ENCODE measurements at places on chromosomes 6 and 20. TPM values are rescaled to one million over a fixed set of nuclear protein-coding genes. Genes with fewer than 3 reads are reported as not detected.
A peak's percentile ranks its signal among the peaks of the same experiment; 100 is the strongest.

DNA sequence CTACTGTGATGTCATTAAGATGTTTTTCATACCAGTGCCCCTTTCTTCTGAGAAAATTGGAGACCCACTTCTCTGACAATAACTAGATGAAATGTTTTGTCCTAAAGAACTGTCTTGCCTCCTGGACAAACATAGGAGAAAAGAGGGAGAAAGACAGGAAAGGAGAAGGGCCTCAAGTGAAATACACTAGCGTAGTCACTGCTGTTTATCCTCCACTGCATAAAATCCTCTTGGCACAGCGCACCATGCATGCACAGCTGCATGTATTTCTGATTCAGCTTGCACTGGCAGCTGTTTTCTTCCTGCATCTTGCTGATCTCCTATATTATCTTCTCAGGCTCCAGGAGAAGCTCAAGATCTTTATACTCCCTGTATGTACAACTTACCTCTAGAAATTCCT lies 158.0 kb upstream of the BMP5 start:
- DNase-seq = no peak

- no peak for DNase-seq
Measured at GRCh38 chr20:57867181-57867803, 157.5 kb upstream of the PMEPA1 start.

- no peak for DNase-seq
Measured at GRCh38 chr6:22236626-22237414, 60.0 kb downstream of the PRL start.

GRCh38 chr6:282867-283416 lies 9.3 kb upstream of the DUSP22 start:
- no peak for DNase-seq

Gene SLCO4A1
- 11.5 TPM for total RNA-seq

DNA sequence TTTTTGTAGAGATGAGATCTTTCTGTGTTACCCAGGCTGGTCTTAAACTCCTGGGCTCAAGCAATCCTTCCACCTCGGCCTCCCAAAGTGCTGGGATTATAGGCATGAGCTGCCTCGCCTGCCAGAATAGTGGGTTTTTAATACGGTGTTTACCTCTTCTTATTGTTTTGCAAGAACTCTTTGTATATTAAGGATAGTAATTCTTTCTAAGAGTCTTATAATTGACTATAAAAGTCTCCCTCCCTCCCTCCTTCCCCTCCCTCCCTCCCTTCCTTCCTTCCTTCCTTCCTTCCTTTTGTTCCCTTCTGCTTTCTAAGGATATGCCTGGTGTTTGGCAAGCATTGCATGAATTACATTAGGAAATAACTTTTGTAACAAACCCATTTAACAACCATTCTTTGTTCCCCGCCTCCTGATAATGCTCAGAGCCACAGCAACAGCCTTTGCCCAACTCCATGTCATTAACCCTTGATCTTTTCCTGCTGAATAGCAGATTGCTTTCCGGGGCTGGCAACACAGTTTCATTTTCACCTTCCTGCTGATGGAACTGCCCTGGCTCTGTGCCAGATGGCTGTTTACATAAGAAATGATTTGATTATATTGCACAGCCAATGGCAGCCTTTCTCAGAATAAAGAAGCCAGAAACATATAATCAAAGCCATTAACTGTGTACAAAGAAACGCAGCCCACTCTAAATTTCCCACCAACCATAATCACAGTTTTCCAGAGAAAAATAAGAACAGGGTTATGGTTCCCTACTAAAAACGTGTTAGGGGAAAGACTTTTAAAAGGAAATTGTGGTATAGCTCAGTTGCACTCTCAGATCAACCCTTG lies 143.7 kb upstream of the PTPN1 start:
- DNase-seq = peak; percentile 93

- no peak for DNase-seq
Measured at GRCh38 chr6:156191895-156192294, 585.3 kb upstream of the ARID1B start.

DNA sequence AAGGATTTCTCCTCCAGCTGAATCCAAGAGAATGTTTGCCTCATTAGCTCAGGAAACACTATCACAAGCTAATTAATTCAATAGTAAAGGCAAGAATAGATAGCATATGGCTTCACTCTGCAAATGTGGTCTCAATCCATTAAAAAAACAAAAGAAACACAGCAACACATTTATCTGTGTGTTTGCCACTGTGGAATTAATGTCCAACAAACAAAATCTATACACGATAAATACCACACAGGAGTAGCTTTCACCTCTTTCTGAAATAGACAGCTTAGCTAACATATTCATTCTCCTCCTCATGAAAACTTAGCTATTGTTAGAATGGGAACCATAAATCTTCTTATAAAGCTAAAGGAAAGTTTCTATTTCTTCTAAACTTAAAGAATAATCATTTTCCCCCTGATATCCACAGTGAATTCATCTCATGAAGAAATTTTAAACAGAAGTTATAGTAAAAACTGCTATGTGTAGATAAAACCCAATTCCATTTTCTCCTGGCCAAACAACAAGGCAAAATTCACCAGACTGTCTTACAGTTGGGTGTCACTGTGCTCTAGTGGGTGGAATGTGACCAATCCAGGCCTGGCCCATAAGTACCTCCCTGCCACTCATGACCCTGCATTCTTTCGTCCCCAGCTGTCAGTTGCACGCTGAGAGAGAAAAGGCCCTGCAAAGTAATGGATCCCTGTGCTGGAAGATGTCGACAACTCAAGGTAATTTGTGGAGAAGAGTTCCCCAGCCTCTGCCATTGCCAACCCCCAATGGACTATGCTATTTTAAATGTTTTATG lies 92.9 kb upstream of the NRSN1 start:
- no peak for DNase-seq

Gene PRL
- not detected for total RNA-seq

Measured in left lung (tissue), 14 donors.